ENCODE measurements at places on chromosomes 2 and 18. TPM values are rescaled to one million over a fixed set of nuclear protein-coding genes. Genes with fewer than 3 reads are reported as not detected.

The SGPP2 gene
- total RNA-seq = 24.8 TPM

The EMX1 gene
- total RNA-seq = not detected

DNA sequence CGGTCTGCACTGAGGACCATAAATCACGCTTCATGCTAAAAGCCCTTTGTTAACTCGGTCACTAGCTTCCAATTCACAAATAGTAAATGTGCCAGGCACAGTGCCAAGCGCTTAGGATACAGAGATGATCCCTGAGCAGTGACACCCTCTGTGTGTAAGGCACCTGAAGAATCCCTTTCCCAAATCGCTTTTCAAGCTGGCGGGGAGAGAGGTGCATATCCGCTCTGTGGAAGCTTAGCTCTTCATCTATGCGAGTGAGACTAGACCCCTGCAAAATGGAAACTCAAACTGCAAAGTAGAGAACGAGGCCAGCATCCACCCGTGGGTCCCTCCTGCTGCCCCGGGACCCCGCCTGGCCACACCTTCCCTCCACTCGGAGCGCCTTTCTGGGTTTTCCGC, 2.4 kb downstream of the PIEZO2 start:
- H3K27ac ChIP-seq = no peak overlapping the region
- H3K27me3 ChIP-seq = peaks cover 9% of the 10 kb centered on the region
- H3K4me1 ChIP-seq = peaks cover 25% of the 10 kb centered on the region
- no peak overlapping the region for H3K4me3 ChIP-seq

- no peaks in the 10 kb centered on the region for H3K36me3 ChIP-seq
- H3K4me3 ChIP-seq = no peak overlapping the region
- H3K27me3 ChIP-seq = no peaks in the 10 kb centered on the region
- no peak overlapping the region for H3K27ac ChIP-seq
Observed at GRCh38 chr2:161965994-161966393, 108.0 kb downstream of the DPP4 start.

DNA sequence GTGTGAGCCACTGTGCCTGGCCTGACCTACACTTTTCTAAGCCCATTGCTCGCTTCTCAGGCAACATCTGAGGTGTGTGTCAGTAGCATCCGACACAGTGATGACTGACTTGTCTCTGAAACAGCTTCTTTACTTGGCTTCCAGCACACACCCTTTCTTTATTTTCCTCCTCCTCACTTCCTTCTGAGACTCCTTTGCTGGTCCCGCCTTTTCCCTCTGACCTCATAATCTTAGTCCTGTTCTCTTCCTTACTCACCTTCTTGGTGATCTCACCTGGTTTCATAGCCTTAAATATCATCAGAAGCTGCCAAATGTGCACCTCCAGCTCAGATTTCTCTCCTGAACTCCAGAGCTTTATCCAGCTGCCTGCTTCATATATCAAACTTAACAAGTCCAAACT, 66.6 kb upstream of the PELI1 start:
- peak overlapping the region; percentile 30 for H3K27ac ChIP-seq
- no peak overlapping the region for H3K4me3 ChIP-seq
- peaks cover 18% of the 10 kb centered on the region for H3K4me1 ChIP-seq
- H3K36me3 ChIP-seq = no peaks in the 10 kb centered on the region
- H3K27me3 ChIP-seq = no peaks in the 10 kb centered on the region
- DNase-seq = no peak

- H3K4me1 ChIP-seq = no peaks in the 10 kb centered on the region
- DNase-seq = no peak
- H3K36me3 ChIP-seq = no peaks in the 10 kb centered on the region
- H3K27me3 ChIP-seq = no peaks in the 10 kb centered on the region
Observed at GRCh38 chr2:197777823-197778407, 7.2 kb downstream of the BOLL start.

DNA sequence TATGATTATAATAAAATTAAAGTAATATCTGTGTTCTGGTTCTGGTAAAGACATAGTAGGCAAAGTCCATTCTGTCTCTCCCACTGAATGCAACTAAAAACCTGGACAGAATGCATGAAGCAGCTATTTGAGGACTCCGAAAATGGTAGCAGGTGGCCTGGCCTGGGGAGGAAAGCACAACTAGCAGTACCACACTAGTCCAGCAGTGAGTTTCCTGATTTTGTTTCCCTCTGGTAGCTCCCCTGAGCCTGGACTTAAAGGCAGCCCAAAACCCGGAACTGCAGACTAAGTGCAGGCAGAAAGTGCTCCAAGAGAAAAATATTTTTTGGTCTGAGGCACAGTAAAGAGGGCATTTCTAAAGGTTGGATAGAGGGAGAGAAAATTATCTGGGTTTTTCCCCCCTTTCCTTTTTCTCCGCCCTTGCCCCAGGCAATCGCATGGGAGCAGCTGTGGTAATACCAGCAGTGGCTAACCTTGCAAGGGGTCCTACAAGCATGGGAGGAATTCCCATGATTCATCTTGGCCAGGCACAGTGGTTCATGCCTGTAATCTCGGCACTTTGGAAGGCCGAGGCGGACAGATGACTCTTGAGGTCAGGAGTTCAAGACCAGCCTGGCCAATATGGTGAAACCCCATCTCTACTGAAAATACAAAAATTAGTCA, 32.3 kb downstream of the ASXL2 start:
- no peak overlapping the region for H3K27ac ChIP-seq
- no peaks in the 10 kb centered on the region for H3K27me3 ChIP-seq
- H3K4me3 ChIP-seq = no peak overlapping the region
- H3K4me1 ChIP-seq = no peaks in the 10 kb centered on the region
- no peaks in the 10 kb centered on the region for H3K36me3 ChIP-seq
- DNase-seq = no peak

GRCh38 chr2:5285872-5286769, 406.1 kb upstream of the SOX11 start:
- H3K27me3 ChIP-seq = no peaks in the 10 kb centered on the region
- no peak for DNase-seq
- no peak overlapping the region for H3K27ac ChIP-seq
- H3K36me3 ChIP-seq = no peaks in the 10 kb centered on the region
- no peak overlapping the region for H3K4me3 ChIP-seq

The UGT1A7 gene
- total RNA-seq = 4.9 TPM

The SMYD1 gene
- not detected for total RNA-seq

DNA sequence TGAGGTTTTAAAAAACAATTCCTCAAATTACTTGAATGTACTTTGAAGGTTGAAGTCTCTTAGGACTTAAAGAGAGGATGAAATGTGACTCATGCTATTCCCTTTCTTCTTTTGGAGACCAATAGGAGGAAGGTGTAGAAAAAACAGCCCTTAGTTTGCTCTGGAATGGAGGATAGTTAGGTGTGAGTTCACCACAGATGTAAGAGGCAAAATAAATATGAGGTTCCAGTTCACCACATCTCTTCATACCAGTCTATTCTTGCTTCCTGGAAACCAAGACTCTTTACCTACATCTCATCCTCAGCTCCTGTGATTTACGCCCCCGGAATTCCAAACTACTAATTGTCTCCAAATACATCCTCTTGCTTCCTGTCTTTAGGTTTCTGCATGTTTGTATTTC, 77.5 kb upstream of the TTC21B start:
- H3K27me3 ChIP-seq = no peaks in the 10 kb centered on the region
- no peaks in the 10 kb centered on the region for H3K4me1 ChIP-seq
- H3K36me3 ChIP-seq = no peaks in the 10 kb centered on the region
- DNase-seq = no peak
- H3K4me3 ChIP-seq = no peak overlapping the region
- no peak overlapping the region for H3K27ac ChIP-seq

DNA sequence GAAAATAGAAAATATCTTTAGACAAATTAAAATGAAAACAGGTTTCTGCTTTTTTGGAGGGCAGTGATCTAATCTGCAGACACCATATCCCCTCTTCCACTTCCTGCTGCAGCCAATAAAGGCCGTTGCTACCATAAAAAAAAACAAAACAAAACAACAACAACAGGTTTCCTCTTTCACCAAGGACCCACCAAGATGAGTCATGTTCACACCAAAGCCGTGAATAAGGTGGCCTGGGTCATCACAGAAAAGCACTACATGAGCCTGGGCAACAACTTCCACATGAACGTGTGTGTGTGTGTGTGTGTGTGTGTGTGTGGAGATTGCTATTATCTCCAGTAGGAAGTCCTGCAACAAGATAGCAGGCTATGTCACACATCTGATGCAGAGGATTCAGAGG, 24.8 kb upstream of the TFCP2L1 start:
- no peak overlapping the region for H3K27ac ChIP-seq
- H3K27me3 ChIP-seq = no peaks in the 10 kb centered on the region
- no peaks in the 10 kb centered on the region for H3K36me3 ChIP-seq

The ATP8B1 gene
- total RNA-seq = 41.5 TPM

DNA sequence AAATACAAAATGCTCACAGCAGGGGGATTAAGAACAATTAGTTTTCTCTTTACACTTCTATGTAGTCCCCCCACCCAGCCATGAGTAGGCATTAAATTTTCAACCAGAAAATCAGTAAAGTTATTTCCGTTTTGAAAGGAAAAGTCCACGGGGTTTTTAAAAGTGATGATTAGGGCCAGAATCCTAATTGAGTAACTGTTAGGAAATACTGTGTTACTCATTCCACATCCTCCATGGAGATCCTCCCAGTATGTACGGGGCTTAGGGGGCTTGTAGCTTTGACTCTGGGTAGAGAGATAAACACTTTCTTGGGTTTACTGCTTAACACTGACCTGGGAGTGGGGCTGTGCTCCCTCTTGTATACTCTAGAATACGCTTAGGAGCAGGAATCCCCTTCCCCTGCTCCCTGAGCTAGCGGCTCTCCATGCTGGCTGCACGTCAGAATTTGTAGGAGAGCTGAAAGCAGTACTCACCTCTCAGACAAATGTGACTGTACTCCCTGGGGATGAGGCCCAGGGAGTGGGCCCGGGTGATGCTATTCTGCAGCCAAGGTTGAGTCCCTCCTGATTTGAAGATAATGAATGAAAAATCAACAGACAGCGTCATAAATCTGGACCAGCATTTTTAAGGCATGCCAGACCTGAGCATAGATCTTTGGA, 100.5 kb downstream of the SLC4A3 start:
- H3K36me3 ChIP-seq = no peaks in the 10 kb centered on the region
- no peaks in the 10 kb centered on the region for H3K27me3 ChIP-seq
- no peaks in the 10 kb centered on the region for H3K4me1 ChIP-seq
- no peak overlapping the region for H3K4me3 ChIP-seq
- no peak overlapping the region for H3K27ac ChIP-seq

DNA sequence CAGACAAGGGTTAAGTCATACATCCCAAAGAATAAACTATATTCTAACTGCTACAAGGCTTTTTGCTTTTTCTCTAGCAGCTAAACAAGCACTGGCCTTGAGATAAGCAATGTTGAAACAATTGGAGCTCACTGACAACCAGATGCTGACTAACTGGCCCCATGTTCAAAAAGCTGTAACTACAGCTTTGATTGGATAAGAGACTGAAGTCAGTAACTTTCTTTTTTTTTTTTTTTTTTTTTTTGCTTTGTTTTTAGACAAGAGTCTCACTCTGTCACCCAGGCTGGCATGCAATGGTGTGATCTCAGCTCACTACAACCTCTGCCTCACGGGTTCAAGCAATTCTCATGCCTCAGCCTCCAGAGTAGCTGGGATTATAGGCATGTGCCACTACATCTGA, 45.4 kb upstream of the TMEM163 start:
- H3K4me1 ChIP-seq = no peaks in the 10 kb centered on the region
- H3K27me3 ChIP-seq = no peaks in the 10 kb centered on the region
- no peak for DNase-seq
- no peak overlapping the region for H3K27ac ChIP-seq
- no peak overlapping the region for H3K4me3 ChIP-seq
- no peaks in the 10 kb centered on the region for H3K36me3 ChIP-seq

DNA sequence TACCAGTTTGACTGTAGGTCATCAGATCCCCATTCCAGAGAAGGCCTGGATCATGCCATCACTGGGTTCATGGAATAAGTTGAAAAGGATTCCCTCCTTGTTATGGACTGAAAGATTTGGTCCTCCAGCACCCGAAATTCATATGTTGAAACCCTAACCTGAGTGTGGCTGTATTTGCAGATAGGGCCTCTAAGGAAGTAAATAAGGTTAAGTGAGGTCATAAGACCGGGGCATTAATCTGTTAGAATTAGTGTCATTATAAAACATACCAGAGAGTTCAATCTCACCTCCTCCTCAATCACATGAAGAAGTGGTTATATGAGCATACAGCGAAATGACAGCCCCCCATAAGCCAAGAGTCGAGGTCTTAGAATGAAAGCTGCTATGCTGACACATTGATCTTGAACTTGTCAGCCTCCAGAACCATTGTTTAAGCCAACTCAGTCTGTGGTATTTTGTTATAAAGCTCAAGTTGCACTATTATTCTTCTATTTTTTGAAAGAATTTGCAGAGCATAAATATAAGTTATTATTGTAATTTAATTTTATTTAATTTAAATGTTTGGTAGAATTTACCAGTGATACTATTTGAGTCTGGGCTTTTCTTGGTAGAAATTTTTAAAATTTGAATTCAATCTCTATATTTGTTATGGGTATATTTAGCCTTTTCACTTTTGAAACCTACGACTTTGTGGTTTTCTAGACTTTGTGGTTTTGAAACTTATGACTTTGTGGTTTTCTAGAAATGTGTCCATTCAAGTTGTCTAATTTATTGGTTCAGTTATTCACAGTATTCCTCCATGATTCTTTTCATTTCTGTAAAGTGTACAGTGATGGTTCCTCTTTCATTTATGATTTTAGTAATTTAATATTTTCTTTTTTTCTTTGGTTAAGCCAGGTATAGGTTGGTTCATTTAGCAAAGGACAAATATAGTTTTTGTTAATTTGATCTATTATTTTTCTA, 1206.7 kb upstream of the CDH2 start:
- H3K27me3 ChIP-seq = no peaks in the 10 kb centered on the region
- H3K27ac ChIP-seq = no peak overlapping the region
- H3K36me3 ChIP-seq = no peaks in the 10 kb centered on the region
- no peaks in the 10 kb centered on the region for H3K4me1 ChIP-seq

DNA sequence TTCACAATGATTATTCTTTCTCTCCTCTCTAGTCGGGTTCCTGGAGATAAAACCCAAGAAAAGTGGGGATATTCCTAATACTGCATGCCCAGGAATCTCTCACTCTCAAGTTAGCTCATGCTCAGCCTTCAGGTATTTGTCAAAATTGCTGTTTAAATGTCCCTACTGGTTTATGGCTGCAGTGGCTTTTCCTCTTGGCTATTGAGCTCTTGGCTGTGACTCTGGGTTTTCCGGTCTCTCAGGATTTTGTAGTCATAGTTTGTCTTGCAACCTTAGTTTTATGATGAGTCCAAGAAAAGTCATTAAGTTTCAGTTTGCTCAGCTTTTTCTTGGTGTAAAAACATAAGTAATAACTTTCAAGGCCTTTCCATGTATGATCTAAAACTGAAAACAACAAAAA, 820.7 kb upstream of the HS6ST1 start:
- H3K27me3 ChIP-seq = no peaks in the 10 kb centered on the region
- H3K4me3 ChIP-seq = no peak overlapping the region
- H3K27ac ChIP-seq = no peak overlapping the region
- no peaks in the 10 kb centered on the region for H3K36me3 ChIP-seq

DNA sequence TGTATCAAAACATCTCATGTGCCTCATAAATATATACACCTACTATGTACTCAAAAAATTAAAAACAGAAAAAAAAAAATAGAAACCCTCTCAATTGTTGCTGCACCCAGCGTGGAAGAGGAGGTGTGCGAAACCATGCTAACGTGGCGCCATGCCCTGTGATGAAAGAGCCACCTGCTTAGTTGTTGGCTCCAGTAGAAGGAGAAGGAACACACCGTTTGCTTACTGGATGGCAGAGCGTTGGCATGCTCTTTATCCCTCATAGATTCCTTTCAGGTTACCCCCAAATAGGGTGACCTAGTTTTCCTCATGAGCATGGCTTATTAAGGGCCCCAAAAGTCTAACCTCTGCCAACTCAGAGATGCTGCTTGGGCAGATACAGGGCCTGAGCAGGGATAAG, 332.1 kb downstream of the AGAP1 start:
- no peak for DNase-seq
- no peaks in the 10 kb centered on the region for H3K36me3 ChIP-seq
- H3K4me1 ChIP-seq = no peaks in the 10 kb centered on the region
- no peak overlapping the region for H3K27ac ChIP-seq
- no peak overlapping the region for H3K4me3 ChIP-seq
